Thoracic aorta endothelial cell (primary cell): ENCODE measurements at places on chromosomes 6 and 20. TPM values are rescaled to one million over a fixed set of nuclear protein-coding genes. Genes with fewer than 3 reads are reported as not detected.

The PARD6B gene
- total RNA-seq: 0.27 and 0.43 TPM in 2 replicates

The SGK1 gene
- total RNA-seq: 153 and 251 TPM in 2 replicates

The BIRC7 gene
- 0.27 TPM in 1 of 2 replicates, not detected in the other for total RNA-seq

The WFDC10B gene
- total RNA-seq: not detected in 2 replicates

The PI16 gene
- not detected in 2 replicates for total RNA-seq

The FOXC1 gene
- total RNA-seq: 22.9 and 28.7 TPM in 2 replicates

The ADIG gene
- total RNA-seq: not detected in 2 replicates

The LPA gene
- not detected in 2 replicates for total RNA-seq

The PROKR2 gene
- total RNA-seq: not detected in 2 replicates

The CYB5R4 gene
- 5.6 and 9.3 TPM in 2 replicates for total RNA-seq

The RAB32 gene
- total RNA-seq: 103 and 122 TPM in 2 replicates

The PHF3 gene
- total RNA-seq: 73.9 and 79.3 TPM in 2 replicates

The BMP5 gene
- total RNA-seq: 1.7 TPM in 1 of 2 replicates, not detected in the other

The LHFPL5 gene
- total RNA-seq: not detected in 2 replicates

The GPSM3 gene
- 7.6 and 11.6 TPM in 2 replicates for total RNA-seq

The SGK2 gene
- 0.14 and 0.53 TPM in 2 replicates for total RNA-seq

The FAM209B gene
- total RNA-seq: not detected in 2 replicates

The DDX43 gene
- 0.66 and 0.72 TPM in 2 replicates for total RNA-seq

The BCAS1 gene
- total RNA-seq: under 0.01 TPM in 1 of 2 replicates, not detected in the other

The RGS17 gene
- total RNA-seq: 4.8 and 5.7 TPM in 2 replicates

The DBNDD2 gene
- 14.1 and 22.8 TPM in 2 replicates for total RNA-seq

The HNF4A gene
- total RNA-seq: not detected in 2 replicates

The HSPA1L gene
- total RNA-seq: 0.40 and 0.57 TPM in 2 replicates

The BTNL2 gene
- total RNA-seq: not detected in 2 replicates

The SEMG1 gene
- not detected in 2 replicates for total RNA-seq

The BPIFB1 gene
- total RNA-seq: not detected in 2 replicates

The ALDH8A1 gene
- total RNA-seq: 0.14 and 0.27 TPM in 2 replicates

The IP6K3 gene
- total RNA-seq: not detected in 2 replicates

The DNAH8 gene
- total RNA-seq: 0.07 and 0.13 TPM in 2 replicates

The CARMIL1 gene
- 9.3 and 12.5 TPM in 2 replicates for total RNA-seq

The GDAP1L1 gene
- total RNA-seq: not detected in 2 replicates

The FLRT3 gene
- 0.13 and 0.14 TPM in 2 replicates for total RNA-seq

The TBPL1 gene
- total RNA-seq: 31.5 and 34.7 TPM in 2 replicates

The PRND gene
- total RNA-seq: 1.2 and 2.3 TPM in 2 replicates

The LY6G6D gene
- not detected in 2 replicates for total RNA-seq

The MMP24OS gene
- total RNA-seq: 10.8 and 11.2 TPM in 2 replicates

The TENT5A gene
- 15.2 and 15.8 TPM in 2 replicates for total RNA-seq

The RSPO4 gene
- total RNA-seq: not detected in 2 replicates

The CEP162 gene
- total RNA-seq: 12.8 and 15.8 TPM in 2 replicates

The CALHM4 gene
- total RNA-seq: 0.13 and 0.22 TPM in 2 replicates

The PRRT1 gene
- total RNA-seq: 0.14 TPM in 1 of 2 replicates, not detected in the other

The TAP2 gene
- 20.1 and 28.1 TPM in 2 replicates for total RNA-seq

The NFATC2 gene
- total RNA-seq: 5.7 and 7.0 TPM in 2 replicates

The CTAGE9 gene
- not detected in 2 replicates for total RNA-seq

The BPIFB2 gene
- total RNA-seq: not detected in 2 replicates

The SYNDIG1 gene
- not detected in 2 replicates for total RNA-seq

The PRSS35 gene
- 0.07 and 0.27 TPM in 2 replicates for total RNA-seq

The PNPLA1 gene
- total RNA-seq: not detected in 2 replicates

The CHRNA4 gene
- total RNA-seq: not detected in 2 replicates

The ULBP3 gene
- total RNA-seq: 19.4 and 24.5 TPM in 2 replicates

The CCDC170 gene
- total RNA-seq: under 0.01 and 0.14 TPM in 2 replicates
